Cerebellum (tissue), 4 donors: ENCODE measurements at places on chromosomes 6 and 20. TPM values are rescaled to one million over a fixed set of nuclear protein-coding genes. Genes with fewer than 3 reads are reported as not detected.

The COMMD7 gene
- total RNA-seq = 18.4 TPM

The BPI gene
- 0.27 TPM for total RNA-seq

The OTOR gene
- not detected for total RNA-seq

DNA sequence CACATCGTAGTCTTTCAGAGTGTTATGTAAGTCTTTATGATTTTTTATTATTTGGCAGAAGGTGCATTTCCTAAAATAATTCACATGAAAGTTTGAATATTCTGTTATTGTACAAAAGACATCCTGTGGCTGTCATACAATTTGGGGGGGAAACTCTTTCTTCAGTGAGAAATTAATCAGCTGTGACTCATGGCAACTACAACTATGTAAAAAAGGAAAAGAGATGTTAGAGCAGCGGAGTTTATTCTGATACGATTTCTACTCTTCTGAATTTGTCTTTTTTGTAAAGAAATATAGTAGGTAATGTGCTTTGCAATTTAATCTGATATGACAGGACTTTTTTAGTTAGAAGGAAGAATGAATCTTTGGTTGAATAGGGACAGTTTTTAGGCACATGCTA, 14.2 kb downstream of the COL19A1 start:
- DNase-seq = no peak

DNA sequence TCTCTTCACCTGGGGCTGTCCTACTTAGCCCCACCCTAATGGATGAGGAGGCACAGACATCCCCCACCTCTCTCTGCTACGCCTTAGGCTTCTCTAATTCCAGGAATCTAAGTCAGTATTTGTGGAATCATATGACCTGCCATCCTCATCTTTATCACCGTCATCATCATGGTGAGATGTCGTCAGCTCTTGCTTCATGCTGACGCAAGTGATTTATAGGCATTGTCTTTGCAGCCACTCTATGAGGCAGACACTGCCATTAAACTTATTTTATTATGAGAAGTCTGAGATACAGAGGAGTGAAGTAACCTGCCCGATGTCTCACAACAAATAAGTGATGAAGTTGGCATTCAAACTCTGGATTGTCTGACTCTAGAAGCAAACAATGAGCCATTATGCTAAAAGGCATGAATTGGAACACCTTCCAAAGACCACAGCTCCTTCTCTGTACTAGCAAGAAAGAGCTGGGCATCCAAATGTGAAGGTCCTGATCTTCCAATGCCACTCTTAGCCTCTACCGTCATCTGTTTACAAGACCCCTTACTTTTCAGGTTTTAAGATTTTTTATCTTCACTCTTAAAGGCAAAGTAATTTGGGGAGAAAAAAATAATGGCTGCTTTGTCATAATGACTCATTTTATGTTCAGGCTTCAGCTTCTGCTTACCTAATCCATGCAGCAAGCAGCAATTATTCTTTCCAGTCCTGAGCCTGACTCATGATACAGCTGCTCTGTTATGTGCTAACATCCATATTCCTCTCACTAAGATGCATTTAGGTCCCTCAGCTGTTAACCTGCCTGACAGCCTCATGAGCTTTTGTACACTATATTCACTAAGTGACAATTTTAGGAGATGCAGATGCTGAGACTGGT, 113.7 kb upstream of the BCLAF1 start:
- DNase-seq = no peak

DNA sequence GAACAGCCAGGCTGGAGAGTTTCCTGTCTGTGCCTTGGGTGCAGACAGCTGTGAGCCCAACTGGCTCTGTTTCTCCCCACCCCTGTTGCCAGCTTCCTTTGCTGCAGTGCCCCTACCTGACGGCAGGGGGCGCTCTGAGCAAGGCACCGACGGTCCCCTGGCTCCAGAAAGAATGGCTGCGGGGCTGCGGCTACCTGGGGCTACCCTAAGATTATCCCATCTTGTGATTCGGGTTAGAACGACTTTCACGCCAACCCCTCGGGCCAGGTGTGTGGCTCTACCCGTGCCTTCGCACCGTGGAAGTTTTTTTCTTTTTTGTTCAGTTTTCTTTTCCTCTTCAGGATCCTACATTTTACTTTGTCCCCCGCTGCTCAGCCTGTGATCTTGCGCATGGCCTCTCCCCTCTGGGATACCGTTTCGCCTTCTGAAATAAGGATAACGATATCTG, 33.4 kb upstream of the AAR2 start:
- peak; percentile 74 for DNase-seq

DNA sequence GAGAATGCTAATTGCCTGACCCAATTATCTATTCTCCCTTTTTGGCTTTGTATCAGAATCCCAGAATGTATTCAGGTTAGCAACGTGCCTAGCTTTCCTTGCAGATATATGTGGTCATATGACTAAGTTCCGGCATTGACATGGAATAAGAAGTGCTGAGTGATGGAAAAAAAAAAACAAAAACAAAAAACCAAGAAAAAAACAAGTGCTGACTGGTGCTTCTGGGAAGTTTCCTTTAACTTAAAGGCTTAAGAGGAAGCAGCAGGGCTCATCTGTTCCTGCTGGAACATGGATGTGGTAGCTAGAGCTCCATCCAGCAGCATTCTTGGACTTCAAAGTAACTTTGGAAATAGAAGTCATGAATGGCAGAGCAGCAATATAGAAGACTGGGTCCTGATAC, 10.4 kb upstream of the RPF2 start:
- no peak for DNase-seq

- DNase-seq = no peak
These were observed 60.7 kb upstream of the SMLR1 start for GRCh38 chr6:130766239-130767144.

GRCh38 chr6:18115356-18115755, 7.1 kb downstream of the NHLRC1 start:
- no peak for DNase-seq
